ENCODE measurements at places on chromosomes 7 and 10. TPM values are rescaled to one million over a fixed set of nuclear protein-coding genes. Genes with fewer than 3 reads are reported as not detected.

- no peak for DNase-seq
These were observed 502.6 kb downstream of the NRG3 start for GRCh38 chr10:82377608-82378007.

DNA sequence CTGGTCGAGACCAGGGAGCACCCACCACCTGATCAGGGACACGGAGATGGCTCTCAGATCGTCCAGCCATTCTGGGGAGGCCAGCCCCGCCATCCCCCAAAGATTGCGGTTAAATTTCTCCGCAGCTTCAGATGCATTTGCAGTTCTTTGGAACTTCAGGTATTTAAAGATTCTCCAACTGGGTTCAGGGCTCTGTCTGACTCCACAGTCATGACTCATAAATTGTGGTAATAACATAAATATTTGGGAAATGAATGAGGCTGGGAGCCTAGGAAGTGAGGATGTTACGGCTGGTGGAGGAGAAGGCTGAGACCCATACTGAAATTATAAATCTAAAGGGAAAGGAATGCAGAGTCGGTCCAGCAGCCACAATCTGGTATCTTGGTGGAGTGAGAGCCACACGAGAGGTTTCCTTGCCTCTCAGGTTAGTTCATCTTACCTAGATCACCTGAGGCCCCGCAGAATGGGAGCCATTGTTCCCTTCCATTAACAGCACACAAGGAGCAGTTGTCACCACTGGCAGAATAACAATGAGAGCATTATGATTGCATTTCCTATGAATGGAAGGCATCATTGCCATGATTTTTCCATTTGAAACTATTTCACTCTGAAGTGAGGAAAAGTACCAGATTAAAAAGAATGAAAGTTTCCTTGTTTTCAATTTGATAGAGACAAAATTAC lies 26.7 kb upstream of the DNAJB6 start:
- no peak for DNase-seq

- DNase-seq: no peak
These were observed 792 bp downstream of the ZNF746 start for GRCh38 chr7:149496642-149497391.

ZNF727 gene
- total RNA-seq: 1.6 TPM

IDI2 gene
- total RNA-seq: 128 TPM

ASZ1 gene
- not detected for total RNA-seq

CELF2 gene
- total RNA-seq: 32.3 TPM

SPDYE11 gene
- not detected for total RNA-seq

Data from gastrocnemius medialis (tissue), 4 donors.